ENCODE measurements at places on chromosomes 2 and 18. TPM values are rescaled to one million over a fixed set of nuclear protein-coding genes. Genes with fewer than 3 reads are reported as not detected.

GREB1L gene
- 0.40 TPM for total RNA-seq

DNAJC5G gene
- total RNA-seq: not detected

TMEM200C gene
- 6.1 TPM for total RNA-seq

FHOD3 gene
- total RNA-seq: 24.9 TPM

AGAP1 gene
- 44.7 TPM for total RNA-seq

Measured in mucosa of gallbladder (tissue), 1 donor.